ENCODE measurements at places on chromosomes 12 and 14.

- no peak for DNase-seq
Measured at GRCh38 chr14:75946785-75947184, 35.0 kb downstream of the TGFB3 start.

DNA sequence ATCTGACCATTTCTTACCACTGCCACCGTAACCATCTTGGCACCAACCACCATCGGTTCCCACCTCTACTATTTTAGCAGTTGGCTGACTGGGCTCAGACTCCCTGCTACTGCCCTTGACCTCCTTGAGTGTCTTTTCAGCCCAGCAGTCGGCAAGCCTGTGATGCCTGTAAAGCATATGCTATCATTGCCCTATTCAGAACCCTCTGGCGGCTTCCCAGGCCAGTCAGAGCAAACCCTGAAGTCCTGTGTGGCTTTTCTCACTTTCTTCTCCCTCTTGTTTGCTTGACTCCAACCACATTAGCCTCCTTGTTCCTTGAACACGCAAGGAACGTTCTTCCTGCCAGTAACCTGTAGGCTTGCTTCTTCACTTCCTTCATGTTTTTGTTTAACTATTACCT lies 6.2 kb downstream of the IRAK3 start:
- DNase-seq: no peak

- DNase-seq: no peak
Measured at GRCh38 chr12:16881986-16882570, 276.1 kb upstream of the LMO3 start.

- DNase-seq: no peak
Measured at GRCh38 chr12:39138268-39138667, 232.9 kb upstream of the CPNE8 start.

GRCh38 chr14:73312687-73313086 lies 75.4 kb downstream of the PAPLN start:
- DNase-seq: no peak

- no peak for DNase-seq
Measured at GRCh38 chr14:73870525-73871235, 16.0 kb upstream of the ZNF410 start.

- no peak for DNase-seq
Measured at GRCh38 chr12:27550653-27550975, 26.6 kb downstream of the PPFIBP1 start.

DNA sequence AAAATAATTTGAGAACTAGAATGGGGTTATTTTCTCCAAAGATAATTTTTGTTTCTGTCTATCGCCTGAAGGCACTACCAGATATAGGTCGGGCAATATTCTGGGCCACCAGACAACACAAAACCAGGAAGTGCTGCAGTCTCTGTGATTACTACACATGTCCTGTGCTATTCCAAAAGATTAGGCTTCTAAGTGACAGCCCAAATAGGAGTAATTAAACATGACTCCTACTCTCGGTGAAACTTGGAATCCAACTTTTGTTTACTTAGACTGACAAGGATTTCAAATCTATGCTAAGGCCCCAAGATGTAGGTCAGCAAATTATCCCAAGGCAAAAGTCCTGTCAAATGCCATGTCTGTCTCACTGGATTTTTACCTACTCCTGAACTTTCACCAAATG lies 157.6 kb upstream of the LRFN5 start:
- no peak for DNase-seq

DNA sequence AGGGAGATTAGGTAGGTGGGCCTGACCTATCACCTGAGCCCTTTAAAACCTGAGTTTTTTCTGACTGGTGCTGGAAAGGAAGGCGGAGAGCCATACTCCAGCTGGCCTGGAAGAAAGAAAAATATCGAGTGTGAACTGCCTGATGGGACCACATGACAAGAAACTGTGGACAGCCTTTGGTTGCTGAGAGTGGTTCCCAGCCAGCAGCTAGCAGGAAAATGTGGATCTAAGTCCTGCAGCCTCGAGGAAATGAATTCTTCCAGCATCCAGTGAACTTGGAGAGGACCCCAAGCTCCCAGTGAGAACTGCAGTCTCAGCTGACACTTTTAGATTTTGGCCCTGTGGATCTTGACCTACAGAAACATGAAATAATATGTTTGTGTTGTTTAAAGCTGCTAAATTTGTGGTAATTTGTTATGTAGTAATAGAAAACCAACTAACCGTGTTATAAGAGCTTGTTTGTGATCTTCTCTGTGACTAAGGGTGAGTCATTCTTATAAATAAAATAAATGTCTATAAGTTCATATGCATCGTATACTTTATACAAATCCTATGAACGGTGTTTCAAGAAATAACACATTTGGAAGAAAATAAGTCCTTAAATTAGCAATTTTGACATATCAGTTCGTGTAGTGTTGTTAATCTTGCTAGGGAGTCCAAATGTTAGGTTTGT lies 359.6 kb downstream of the BMP4 start:
- no peak for DNase-seq

GRCh38 chr12:16323010-16323409 lies 24.4 kb upstream of the MGST1 start:
- DNase-seq: no peak

- no peak for DNase-seq
Measured at GRCh38 chr12:5643266-5643665, 211.4 kb downstream of the NTF3 start.

DNA sequence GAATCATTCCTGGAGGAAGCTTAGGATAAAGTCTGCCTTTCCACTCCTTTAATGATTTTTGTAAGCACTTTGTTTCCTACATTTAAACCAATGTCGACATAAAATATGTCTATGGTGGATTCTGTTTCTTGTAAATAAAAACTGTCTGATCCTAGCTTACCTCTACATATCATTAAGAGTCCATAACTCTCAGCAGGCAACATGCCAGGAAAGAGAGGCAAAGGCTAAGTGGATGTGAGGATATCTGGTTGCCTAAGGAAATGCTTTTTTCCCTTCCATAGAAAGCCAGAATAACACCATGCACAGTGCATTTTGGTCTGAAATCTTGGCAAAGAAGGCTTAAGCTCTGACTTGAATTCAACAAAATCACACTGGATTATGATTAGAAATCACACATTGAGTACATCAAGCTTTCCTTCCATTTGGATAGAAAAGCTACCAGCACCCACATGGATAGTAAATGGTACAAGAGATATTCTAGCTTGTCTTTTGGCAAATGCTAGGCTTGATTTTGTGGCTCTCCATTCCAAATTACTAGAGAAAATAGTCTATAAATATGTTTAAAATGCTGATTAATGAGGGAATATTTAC lies 57.0 kb upstream of the CNTN1 start:
- DNase-seq: no peak

GRCh38 chr14:104147346-104148125 lies 9.1 kb downstream of the KIF26A start:
- DNase-seq: no peak

DNA sequence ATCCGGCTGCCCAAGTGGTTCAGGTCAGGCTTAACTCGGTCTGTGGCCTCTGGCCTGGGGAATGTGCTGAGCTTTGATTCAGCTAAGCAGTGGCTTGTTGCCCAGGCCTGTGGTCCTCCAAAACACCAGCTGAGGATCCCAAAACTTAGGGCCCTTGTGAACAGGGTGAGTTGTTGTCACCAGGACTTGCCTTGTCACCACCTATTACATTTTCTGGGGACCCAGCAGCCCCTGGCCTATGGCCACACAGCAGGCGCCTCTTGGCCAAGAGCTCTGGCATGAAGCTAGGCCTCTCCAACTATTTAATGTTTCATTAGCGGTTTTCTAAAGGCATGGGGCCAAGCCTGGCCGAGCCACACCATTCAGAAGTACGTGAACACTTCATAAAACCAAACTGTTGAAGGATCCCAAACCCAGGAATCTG lies 343.7 kb downstream of the CACNA1C start:
- no peak for DNase-seq

GRCh38 chr14:69696633-69697557 lies 70.0 kb upstream of the SRSF5 start:
- no peak for DNase-seq

DNA sequence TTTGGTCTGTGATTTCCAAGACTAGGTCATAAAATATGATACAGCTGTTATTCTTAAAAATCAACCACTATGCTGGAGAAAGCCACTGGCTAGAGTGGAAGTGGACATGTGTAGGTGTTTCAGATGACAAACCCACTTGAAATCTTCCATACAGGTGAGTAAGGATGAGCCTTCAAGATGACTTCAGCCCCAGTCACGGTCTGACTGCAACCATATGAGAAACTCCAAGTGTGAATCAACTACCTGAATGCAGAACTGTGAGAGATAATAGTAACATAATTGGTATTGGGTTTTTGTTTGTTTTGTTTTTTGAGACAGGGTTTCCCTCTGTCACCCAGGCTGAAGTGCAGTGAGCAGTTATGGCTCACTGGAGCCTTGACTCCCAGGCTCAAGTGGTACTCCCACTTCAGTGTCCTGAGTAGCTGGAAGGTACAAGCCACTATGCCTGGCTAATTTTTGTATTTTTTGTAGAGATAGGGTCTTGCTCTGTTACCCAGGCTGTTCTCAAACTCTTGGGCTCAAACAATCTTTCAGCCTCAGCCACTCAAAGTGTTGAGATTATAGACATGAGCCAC lies 273.3 kb upstream of the LRIG3 start:
- DNase-seq: no peak

GRCh38 chr14:55254581-55254980 lies 16.6 kb upstream of the FBXO34 start:
- DNase-seq: no peak

- no peak for DNase-seq
Measured at GRCh38 chr12:73947326-73948026, 590.2 kb upstream of the ATXN7L3B start.

GRCh38 chr12:53045696-53046045 lies 4.2 kb upstream of the TNS2 start:
- DNase-seq: no peak

GRCh38 chr14:105287249-105288102 lies 13.3 kb downstream of the BRF1 start:
- DNase-seq: no peak

DNA sequence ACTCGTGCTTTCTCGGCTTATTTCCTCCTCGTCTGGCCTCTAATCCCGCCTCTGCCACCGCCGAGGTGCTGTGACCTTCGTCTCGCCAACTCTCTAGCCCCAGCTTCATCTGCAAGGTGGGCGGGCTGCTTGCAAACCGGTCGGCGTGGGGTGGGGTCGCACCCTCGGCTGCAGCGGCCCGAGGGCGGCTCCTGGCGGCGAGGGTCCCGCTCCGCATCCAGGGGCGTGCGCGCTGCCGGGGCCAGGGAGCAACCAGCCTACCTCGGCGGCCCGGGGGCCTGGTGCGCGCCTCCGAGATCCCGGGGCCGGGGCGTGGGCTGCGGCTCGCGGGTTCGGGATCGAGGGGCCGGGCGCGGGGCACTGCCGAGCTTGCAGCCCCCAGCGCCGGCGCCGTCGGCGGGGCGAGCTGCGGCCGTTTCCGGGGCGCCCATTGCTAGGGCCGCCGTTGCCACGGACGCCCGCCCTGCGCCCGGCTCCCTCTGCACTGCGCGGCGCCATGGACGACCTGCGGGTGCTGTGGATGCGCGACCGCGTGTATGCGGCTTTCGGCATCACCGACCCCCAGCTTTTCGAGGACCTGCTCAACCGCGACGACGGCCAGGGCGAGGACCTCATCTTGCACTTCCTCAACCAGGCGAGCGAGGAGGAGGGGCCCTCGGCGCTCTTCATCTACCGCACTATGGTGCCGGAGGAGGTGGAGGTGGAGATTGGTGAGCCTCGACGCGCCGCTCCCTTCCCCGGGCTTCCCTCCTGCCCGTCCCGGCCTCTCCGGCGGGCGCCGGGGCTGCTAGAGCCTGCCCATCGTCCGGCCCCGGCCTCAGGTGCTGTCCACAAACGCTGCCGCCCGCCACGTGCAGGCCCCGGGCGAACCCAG lies at the start of gene DNAH10:
TSS of gene DNAH10 (plus strand) at position 461 of the 874 bp plus-strand sequence. CDS start at position 497, 36 bp downstream.
- peak; percentile 12 for DNase-seq

- DNase-seq: no peak
Measured at GRCh38 chr14:89372512-89372883, 44.5 kb downstream of the FOXN3 start.

DNA sequence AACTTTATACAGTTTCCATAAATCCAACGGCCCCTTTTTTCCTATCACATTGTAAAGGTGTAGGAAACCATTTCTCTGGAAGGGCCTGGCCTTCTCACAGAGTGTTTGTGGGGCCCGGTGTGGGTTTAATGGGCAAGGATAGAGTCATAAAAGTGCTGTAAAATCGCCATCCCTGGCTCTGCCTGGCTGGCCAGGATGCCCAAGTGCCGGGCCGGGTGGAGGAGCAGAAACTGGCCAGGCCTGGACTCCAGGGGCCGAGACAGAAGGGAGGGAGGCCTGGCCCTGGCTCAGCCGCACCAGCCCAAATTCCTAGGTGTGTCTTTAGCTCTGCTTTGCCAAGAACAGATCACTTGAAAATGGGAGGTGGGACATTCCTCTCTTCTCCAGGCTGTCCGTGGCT lies 77.1 kb upstream of the DICER1 start:
- no peak for DNase-seq

- no peak for DNase-seq
Measured at GRCh38 chr14:82126006-82126405, 592.4 kb upstream of the SEL1L start.

GRCh38 chr12:76866726-76867125 lies 12.1 kb downstream of the CSRP2 start:
- no peak for DNase-seq

DNA sequence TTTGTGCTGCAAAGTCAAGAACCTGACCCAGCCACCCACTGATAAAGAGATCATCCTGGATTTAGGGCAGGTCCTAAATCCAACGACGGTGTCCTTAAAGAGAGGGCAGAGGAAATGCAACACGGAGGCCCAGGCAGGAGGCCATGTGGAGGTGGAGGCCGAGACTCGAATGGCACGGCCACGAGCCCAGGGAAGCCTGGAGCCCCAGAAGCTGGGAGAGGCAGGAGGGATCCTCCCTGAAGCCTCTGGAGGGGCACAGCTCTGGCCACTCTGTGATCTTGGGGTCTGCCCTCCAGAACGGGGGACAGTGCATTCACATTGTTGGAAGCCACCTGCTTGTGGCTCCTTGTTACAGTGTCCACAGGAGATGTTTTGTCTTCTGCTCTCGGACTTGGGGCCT lies 63.0 kb downstream of the GALNT9 start:
- DNase-seq: no peak

DNA sequence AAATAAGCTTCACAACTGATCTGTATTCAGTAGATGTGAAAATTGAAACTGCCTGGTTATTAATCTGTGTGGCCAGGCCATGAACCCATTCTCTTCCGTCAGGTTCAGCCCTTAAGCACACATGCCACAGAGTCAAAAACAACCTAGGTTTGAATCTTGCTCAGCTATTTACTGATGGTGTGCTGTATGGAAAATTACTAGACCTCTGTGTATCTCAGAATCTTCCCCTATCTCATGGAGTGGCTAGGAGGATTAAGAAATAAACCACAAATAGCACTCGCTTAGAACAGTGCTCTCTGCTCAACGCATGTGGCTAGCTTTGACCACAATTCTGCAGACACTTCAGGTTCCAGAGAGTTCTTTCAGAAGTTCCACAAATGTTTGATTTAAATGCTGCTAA lies 240.7 kb upstream of the PLEKHG7 start:
- DNase-seq: no peak

DNA sequence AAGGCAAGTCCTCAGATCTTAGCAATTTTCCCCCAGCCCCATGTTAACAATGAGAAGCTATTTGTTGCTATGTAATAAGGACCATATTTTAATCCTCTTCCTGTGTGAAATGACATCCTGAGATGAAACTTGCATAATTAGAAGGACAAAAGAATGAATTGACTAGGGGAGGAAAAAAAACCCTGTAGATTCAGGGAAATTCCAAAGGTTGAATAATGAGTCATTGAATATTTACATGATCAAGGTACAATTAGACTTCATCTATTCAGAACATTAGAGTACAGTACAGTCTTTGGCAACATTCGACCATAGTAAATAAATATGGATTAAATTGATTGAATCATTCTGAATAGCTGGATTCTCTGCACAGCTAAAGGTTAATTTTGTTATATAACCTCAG lies 9.4 kb downstream of the MYBPC1 start:
- DNase-seq: no peak

- no peak for DNase-seq
Measured at GRCh38 chr12:64059685-64060084, 162.4 kb downstream of the KICS2 start.
